Right hindlimb (tissue), 1 donor: ENCODE measurements at places on chromosomes 4 and X.

DNA sequence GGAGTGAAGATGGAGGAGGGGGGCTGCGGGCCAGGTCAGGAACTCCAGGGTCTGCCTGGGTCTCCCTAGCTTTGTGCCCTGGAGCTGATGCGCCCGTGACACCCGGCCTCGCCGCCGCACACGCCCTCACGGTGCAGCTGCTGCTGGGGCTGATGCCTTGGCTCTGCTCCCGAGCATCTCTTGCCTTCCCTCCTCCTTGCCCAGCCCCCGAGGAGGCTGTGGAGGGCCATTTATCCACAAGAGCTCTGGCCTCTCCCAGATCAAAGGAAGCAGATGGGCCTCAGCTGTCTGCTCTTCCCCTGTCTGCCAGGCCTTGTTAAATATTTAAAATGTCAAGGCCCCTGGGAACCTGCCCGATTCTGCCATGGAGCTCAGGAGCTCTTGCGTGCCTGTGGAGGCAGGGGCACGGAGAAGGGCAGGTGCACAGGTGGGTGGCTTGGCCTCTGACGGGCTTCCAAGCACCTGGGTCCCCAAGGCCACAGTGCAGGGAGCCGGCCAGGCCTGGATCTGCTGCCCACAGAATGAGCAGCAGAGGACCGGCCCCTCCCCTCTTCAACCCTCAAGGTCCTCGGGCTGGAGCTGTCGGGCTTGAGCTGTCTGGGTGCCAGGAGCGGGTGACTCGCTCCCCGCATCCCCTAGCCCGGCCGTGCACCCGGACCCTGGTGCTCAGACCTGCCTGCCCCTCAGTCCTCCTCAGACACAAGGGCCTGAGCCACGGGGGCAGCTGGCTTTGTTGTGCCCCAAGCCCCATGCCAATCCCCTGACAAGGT, 20.3 kb downstream of the ATP2B3 start:
- DNase-seq: peak; percentile 50

- DNase-seq: no peak
These were observed 911.5 kb downstream of the GLUD2 start for GRCh38 chrX:121958886-121959285.

- DNase-seq: no peak
These were observed 1408.9 kb upstream of the PCDH7 start for GRCh38 chr4:29311247-29311646.

- DNase-seq: no peak
These were observed 6.7 kb downstream of the UNC5C start for GRCh38 chr4:95541889-95542607.

DNA sequence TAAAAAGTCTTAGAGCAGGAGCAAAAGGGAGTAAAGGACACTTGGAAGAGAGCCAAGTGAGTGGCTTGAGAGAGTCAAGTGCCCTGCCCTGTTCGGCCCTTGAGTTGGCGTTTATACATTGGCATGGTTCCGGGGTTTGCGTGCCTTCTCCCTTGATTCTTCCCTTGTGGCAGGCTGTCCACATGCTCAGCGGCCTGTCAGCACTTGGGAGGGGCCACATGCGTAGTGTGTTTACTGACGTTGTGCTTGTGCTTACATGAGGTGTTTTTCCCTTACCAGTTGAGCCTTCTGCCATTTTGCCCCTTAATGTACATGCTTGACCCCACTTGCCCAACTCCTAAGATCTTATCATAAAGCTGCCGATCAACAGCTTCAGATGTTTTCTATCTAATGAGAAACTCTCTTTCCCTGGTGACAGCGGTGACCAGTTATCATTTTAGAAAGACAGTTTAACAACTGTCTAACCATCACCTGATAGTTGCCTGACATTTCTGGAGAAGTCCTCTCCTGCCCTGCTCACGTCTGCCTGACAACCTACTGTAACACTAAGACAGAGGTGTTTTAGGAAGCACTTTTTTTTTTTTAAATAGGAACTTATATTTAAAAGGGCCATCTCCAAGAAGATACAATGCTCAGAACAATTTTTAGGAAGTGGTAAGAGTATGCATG, 49.5 kb upstream of the GC start:
- DNase-seq: no peak

- DNase-seq: no peak
These were observed 29.8 kb downstream of the YY2 start for GRCh38 chrX:21885568-21885967.
